Activated CD4-positive, alpha-beta T cell treated with anti-CD3 and anti-CD28 coated beads for 4 hours (primary cell): ENCODE measurements at places on chromosomes 6 and 20.

DNA sequence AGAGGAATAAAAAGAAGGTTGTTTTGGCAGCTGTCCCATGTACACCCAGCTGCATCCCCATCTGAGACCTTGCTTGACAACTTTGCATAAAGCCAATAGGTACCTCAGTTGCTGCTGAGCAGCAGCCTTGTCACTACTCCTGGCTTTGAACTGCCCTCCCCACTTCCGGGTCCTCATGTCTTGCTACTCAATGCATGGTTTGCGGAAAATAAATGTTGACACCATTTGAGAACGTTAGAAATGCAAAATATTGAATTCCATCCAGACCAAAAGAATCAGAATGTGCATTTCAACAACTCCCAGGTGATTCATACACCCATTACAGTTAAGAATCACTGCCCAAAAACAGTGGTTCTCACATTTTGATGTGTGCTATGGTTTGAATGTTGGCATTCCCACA is 32.9 kb downstream of the GPX5 start:
- no peak for DNase-seq

DNA sequence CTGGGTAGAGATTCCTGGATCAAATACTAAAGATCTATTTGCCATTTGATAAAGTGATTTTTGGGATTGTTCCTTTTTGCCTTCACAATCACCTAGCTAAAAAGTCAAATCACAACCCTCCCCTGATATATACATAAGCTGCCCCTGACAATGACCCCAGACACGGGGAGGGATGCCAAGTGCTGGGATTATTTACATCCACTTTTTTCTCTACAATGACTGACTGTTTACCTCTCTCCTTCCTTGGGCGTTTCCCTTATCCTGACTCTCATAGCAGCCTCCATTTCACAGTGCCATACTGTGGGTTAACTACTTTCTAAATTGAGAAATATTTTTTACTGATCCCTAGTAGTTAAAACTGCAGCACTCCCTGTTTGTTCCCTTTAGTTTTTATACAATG is 150.8 kb upstream of the TMEM170B start:
- no peak for DNase-seq

GRCh38 chr20:9520086-9520485 is 5.7 kb downstream of the LAMP5 start:
- DNase-seq, result no peak

DNA sequence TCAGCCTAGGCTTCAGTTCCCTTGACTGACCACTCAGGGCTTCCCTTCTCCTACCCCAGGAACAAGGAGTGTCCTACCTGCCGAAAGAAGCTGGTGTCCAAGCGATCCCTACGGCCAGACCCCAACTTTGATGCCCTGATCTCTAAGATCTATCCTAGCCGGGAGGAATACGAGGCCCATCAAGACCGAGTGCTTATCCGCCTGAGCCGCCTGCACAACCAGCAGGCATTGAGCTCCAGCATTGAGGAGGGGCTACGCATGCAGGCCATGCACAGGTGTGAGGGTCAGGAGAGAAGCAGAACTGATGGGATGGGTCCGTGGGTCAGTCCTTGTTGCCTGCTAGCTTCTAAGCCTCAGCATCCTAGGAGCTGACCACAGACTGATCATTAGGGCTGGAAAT is 1.6 kb downstream of the RING1 start:
- DNase-seq, result no peak

- DNase-seq, result no peak
These were observed 7.4 kb downstream of the PSMG4 start for GRCh38 chr6:3266170-3266569.

DNA sequence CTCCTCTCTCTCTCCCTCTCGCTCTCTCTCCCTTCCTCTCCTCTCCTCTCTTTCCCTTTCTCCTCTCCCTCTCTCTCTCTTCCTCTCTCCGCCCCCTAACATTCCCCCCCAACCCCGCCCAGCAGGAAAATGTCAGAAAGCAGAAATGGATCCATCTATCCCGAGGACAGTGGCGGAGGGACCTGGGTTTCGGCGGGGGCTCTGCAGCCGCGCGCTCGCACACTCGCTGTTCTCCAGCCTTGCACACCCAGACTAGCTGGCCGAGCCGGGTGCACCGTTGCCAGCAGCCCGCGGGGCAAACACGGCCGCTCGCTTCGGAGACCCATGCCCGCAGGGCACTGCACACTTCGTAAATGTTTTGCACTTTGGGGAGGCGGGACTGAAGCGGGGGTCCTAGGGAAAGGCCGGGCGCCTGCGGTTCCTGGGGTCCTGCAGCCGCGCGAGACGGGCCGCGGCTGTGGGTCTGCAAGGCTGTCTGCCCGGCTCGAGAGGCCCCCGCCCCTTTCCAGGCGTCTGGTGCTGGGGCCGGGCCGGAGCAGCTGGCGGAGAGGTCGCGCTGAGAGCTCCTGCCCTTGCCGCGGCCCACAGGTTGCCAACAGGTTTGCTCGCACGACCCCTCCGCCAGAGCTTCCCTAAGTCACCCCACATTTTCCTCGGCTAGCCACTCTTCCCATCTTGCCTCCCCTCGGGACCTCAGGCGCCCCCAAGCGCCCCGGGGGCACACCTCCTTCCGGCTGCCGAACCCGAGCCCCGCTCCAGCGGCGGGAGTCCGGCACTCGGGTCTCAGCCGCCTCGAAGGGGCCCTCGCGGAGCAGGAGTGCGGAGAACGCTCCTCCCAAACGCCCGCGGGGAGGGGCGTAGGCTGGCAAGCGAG is 818 bp upstream of the MDGA1 start:
- peak; percentile 52 for DNase-seq

GRCh38 chr6:127938701-127939100 is 37.8 kb upstream of the THEMIS start:
- no peak for DNase-seq

DNA sequence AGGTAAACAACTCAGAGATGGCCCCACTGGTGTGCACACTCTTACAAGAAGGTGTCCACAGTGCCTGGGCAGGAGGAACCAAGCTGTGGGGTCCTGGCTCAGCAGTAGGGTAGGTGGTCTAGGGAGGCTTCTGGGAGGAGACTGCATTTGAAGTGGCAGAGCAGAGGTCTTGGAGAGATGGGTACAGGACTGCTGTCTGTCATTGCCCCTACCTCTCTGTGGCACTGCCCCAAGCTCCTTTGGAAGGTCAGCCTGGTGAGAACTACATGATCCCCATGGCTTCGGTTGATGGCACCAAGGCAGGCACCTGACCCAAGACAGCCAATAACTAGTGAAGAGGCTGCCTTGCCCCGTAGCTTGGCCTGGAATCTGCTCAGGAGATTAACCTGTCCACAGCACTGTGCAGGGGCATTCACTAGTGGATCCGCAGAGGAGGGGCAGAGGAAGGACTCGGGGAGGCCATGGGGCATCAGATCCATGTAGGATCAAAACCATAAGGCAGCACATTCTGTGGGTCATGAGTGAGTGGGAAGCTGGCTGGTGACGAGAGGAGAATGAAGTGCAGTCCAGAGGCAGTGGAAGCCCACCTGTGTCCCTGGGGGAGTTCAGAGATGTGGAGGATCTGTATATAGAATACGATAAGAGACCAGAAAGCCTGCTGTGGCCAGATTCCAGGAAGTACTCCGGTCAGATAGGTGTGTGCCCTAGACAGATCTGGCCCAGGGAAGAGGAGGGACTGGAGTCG is 162.0 kb downstream of the GRM4 start:
- DNase-seq, result no peak

GRCh38 chr6:56250266-56250665 is 2.9 kb upstream of the COL21A1 start:
- DNase-seq, result no peak

DNA sequence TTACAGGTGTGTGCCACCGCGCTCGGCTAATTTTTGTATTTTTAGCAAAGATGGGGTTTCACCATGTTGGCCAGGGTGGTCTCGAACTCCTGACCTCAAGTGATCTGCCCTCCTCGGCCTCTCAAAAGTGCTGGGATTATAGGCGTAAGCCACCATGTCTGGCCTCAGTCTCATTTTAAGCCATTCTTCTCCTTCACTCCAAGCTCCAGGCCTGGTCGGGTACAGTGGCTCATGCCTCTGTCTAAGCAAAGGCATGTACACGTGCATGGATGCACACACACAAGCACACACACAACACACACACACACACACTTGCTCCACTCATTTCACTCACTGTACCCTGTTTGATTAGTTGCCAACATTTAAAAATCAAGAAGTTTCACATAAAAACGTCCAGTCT is 7.7 kb upstream of the PARD6B start:
- no peak for DNase-seq

GRCh38 chr6:118772886-118773285 is 121.1 kb upstream of the ASF1A start:
- DNase-seq, result no peak

DNA sequence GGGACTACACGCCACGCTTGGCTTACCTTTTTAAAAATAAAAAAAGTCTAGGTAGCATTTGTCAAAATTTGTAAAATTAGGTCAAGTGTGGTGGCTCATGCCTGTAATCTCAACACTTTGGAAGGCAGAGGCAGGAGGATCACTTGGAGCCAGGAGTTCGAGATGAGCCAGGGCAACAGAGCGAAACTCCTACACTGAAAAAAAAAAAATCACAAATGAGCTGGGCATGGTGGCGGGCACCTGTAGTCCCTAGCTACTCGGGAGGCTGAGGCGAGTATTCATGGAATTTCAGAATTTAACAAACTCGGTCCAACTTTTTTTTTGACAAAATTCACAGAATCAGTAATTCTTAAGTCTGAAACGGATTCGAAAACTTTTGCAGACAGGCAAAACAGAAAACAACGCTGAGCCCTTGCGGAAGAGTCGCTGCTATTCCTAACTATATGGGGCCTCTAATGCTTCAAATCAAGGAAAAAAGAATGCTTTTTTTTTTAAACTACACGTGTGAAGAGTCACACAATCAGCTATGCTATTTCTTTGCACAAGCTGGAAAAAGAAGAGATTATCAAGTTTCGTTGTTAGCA is 62.9 kb downstream of the GTF2H5 start:
- no peak for DNase-seq

DNA sequence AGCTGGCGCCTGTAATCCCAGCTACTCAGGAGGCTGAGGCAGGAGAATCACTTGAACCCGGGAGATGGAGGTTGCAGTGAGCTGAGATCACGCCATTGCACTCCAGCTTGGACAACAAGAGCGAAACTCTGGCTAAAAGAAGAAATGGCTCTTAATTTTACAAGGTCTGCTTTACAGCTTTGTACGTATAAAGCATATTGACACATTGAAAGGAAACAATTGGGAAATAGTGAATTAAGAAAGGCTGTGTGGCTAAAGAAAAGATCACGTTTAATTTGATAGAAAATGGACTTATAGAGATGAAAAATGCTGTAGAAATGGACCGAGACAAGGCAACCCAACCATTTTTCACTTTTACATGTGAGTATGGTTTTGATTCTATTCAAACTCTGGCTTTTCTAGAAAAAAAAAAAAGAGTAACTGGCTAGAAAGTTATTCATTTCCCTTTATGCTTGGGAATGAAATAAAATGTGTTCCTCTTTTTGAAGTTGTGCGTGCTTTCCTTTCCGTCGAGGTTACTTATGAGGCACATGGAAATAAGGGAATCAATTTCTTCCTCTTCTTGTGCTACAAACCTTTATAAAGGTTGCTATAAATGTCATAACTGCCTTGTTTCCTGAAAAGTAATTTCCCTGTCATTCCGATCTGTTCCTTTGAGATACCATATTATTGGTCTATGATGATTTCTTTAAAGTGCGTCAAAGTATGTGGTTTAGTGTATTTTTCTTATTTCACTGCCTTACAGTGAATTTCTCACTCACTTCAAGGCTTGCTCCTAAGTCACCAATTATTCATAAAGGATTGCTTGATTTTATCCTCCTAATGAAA is 29.4 kb downstream of the PFDN4 start:
- DNase-seq, result no peak

DNA sequence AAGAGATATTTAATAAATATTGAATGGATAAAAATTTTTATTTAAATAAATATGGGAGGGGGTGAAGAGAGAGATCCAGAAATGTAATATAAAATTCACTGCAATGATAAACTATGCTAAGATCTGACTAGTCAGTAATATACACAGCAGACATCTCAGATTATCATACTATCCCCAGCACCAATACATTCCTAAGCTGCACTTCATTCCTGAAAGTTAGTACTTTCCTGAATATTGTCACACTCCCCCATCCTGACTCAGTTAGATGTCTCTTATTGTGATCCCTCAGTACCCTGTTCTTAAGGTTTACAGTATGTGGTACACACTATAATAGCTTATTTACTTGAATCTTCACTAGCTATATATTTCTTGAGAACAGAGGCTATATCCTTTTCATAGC is 88.3 kb upstream of the KCNQ5 start:
- no peak for DNase-seq

GRCh38 chr6:169660751-169661390 is 41.0 kb downstream of the WDR27 start:
- DNase-seq, result no peak

DNA sequence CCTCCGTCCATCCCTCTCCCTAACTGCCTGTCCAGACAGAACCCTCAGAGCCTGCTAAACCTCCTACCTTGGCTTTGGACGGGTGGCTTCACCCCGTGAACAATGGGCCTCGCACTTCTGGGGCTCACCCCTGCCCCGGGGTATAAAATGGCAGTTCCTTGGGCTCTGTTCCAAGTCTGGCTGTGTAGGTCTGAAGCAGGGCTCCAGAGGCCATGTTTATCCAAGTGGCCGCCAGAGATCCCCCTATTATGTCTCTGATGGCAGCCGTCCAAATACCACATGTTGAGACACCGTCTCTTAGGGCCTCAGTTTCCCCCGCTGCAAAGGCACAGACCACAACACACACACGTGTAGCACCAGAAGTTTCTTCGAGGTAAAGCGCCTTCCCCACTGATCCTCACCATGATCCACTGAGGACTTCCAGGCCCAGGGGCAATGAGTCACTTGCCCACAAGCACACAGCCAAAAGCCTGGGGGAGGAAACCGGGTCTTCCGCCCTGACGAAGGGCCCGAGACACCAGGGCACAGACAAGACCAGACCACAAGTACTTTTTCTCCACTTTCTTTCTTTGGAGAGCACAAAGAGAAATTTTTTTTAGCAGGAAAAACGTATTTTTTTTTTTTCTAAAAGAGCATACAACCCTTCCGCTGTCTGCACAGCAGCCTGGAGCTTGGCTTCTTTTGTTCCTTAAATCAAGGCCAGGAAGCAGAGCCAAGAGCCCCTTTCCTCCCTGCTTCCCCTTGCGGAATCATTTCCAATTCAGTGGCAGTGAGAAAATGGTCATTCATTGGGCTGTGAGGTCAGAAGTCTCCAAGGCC is 11.8 kb downstream of the CPNE5 start:
- peak; percentile 15 for DNase-seq

- DNase-seq, result no peak
These were observed 927 bp upstream of the MANEA start for GRCh38 chr6:95576218-95576997.

DNA sequence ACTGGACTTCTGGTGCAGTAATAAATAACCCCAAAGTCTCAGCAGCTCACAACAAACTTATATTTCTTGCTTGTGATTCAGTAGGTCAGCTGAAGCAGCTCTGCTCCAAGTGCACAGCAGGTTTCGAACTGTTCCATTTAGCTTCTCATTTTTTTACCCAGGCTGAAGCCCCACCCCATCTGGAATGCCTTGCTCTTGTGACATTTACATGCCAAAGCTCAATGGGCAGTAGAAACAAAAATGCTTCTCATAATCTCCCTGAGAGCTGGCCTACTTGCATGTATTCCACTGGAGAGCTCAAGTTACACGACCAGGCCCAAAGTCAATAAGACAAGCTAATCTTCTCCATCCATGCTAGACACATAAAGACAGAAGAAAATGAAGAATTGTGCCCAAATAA is 165.2 kb downstream of the HAO1 start:
- no peak for DNase-seq

- no peak for DNase-seq
These were observed 5.7 kb downstream of the GTSF1L start for GRCh38 chr20:43721097-43721428.
